ENCODE measurements at places on chromosomes 5 and 9. TPM values are rescaled to one million over a fixed set of nuclear protein-coding genes. Genes with fewer than 3 reads are reported as not detected.

- H3K4me3 ChIP-seq, result no peak overlapping the region
- H3K27me3 ChIP-seq, result no peaks in the 10 kb centered on the region
- no peak overlapping the region for H3K27ac ChIP-seq
- H3K36me3 ChIP-seq, result no peaks in the 10 kb centered on the region
- no peaks in the 10 kb centered on the region for H3K4me1 ChIP-seq
Observed at GRCh38 chr5:27489701-27490100, 451.3 kb upstream of the CDH9 start.

- no peak overlapping the region for H3K4me3 ChIP-seq
- H3K27me3 ChIP-seq, result no peaks in the 10 kb centered on the region
- H3K4me1 ChIP-seq, result peaks cover 14% of the 10 kb centered on the region
- H3K27ac ChIP-seq, result no peak overlapping the region
- DNase-seq, result no peak
- H3K36me3 ChIP-seq, result no peaks in the 10 kb centered on the region
Observed at GRCh38 chr9:120383999-120384924, 195.7 kb downstream of the CDK5RAP2 start.

DNA sequence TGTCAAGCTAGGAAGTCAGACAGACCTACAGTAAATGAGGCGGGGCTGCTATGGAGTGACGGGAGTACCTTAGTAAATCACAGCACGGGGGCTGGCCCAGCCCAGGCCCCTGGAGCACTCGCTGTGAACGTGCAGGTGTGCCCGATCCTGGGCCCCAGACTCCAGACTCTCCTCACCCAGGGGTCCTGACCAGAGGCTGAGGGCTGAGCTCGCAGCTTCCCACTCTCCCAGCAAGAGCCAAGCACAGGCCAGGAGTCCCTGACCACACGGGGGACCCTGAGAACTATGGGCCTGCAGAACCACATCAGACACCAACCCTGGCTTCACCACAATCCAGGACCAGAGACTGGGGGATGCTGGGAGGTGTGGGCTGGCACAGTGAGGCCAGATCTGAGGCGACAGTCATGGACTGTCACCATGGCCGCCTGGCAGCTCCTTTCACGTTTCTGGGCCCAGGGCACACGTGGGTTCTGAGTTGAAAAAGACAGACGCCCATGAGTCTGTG, 73.4 kb downstream of the ADAMTS2 start:
- H3K27ac ChIP-seq, result no peak overlapping the region
- H3K27me3 ChIP-seq, result no peaks in the 10 kb centered on the region
- no peak for DNase-seq
- no peaks in the 10 kb centered on the region for H3K36me3 ChIP-seq
- peaks cover 76% of the 10 kb centered on the region for H3K4me1 ChIP-seq

GRCh38 chr5:165139262-165139661, 1633.8 kb downstream of the MAT2B start:
- H3K27me3 ChIP-seq, result no peaks in the 10 kb centered on the region
- H3K36me3 ChIP-seq, result no peaks in the 10 kb centered on the region
- no peak overlapping the region for H3K4me3 ChIP-seq
- H3K4me1 ChIP-seq, result no peaks in the 10 kb centered on the region
- H3K27ac ChIP-seq, result no peak overlapping the region
- DNase-seq, result no peak

GRCh38 chr5:135560858-135561257, 17.9 kb downstream of the CXCL14 start:
- H3K4me3 ChIP-seq, result no peak overlapping the region
- H3K27me3 ChIP-seq, result no peaks in the 10 kb centered on the region
- H3K4me1 ChIP-seq, result no peaks in the 10 kb centered on the region
- DNase-seq, result no peak
- no peaks in the 10 kb centered on the region for H3K36me3 ChIP-seq
- H3K27ac ChIP-seq, result no peak overlapping the region

DNA sequence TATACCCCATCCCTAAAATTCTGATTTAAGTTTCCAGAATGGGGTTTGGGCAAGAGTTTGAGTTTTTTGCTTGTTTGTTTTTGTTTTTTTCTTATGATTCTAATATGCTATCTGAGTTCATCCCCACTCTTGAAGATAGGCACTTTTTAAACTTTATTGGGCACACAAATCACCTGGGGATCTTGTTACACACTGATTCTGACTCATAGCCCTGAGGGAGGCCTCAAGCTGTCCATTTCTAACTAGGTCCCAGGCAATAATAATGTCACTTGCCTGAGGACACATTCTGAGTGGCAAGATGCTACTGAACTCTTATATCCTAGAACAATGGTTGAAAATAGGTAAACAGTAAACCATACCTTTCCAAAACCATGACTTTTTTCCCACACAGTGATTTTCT, 22.8 kb upstream of the ABLIM3 start:
- no peak overlapping the region for H3K4me3 ChIP-seq
- no peaks in the 10 kb centered on the region for H3K36me3 ChIP-seq
- DNase-seq, result no peak
- no peaks in the 10 kb centered on the region for H3K4me1 ChIP-seq

DNA sequence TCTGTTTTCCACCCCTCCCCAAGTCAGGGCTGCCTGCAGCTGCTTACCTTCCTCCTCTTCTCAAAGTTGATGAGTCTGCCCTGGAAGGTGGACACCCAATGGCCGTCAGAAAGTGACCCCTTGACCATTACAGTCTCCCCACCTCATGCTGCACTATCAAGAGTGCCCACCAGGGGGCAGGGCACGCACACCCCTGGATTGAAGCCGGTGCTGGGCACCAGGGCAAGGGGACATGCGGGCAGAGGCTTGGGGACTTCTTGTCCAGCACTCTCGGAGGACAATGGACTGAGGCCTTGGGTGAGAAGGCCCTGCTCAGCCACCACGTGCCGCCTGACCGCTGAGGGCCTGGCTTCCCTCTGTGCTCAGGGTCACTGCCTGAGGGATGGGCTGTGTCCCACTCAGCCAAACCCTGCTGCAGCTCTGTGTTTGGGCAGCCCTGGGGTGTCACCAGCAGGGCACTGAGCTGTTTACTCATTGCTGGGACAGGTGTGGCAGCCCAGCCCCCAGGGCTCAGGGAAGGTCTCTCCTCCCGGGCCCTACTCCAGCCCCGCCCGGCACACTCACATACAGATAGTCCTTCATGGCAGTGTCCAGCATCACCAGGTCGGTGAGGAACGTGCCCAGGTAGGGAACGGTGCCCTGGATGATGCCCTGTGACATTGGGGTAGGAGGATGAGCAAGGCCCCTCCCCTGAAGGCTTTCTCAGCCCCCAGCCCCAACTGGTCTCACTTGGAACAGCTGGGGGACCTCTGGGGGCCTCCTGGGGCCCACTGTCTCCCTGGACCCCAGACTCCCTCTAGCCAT, 17.7 kb downstream of the RALGDS start:
- H3K27ac ChIP-seq, result no peak overlapping the region
- no peaks in the 10 kb centered on the region for H3K27me3 ChIP-seq
- no peak overlapping the region for H3K4me3 ChIP-seq
- H3K36me3 ChIP-seq, result peaks cover 85% of the 10 kb centered on the region
- DNase-seq, result no peak

- H3K36me3 ChIP-seq, result peaks cover 13% of the 10 kb centered on the region
- no peaks in the 10 kb centered on the region for H3K27me3 ChIP-seq
- peaks cover 52% of the 10 kb centered on the region for H3K4me1 ChIP-seq
- H3K27ac ChIP-seq, result peak overlapping the region; percentile 97
- no peak for DNase-seq
Observed at GRCh38 chr5:72147569-72147968, 40.3 kb downstream of the MAP1B start.

The SOHLH1 gene
- total RNA-seq, result not detected

The IL31RA gene
- 6.6 TPM for total RNA-seq

The CSF2 gene
- total RNA-seq, result not detected

The DBH gene
- not detected for total RNA-seq

The GAS1 gene
- total RNA-seq, result 108 TPM
